ENCODE measurements at places on chromosomes 16 and 17. TPM values are rescaled to one million over a fixed set of nuclear protein-coding genes. Genes with fewer than 3 reads are reported as not detected.

The LGALS9B gene
- total RNA-seq, result not detected

The MYL4 gene
- 0.26 TPM for total RNA-seq

The KRT28 gene
- not detected for total RNA-seq

DNA sequence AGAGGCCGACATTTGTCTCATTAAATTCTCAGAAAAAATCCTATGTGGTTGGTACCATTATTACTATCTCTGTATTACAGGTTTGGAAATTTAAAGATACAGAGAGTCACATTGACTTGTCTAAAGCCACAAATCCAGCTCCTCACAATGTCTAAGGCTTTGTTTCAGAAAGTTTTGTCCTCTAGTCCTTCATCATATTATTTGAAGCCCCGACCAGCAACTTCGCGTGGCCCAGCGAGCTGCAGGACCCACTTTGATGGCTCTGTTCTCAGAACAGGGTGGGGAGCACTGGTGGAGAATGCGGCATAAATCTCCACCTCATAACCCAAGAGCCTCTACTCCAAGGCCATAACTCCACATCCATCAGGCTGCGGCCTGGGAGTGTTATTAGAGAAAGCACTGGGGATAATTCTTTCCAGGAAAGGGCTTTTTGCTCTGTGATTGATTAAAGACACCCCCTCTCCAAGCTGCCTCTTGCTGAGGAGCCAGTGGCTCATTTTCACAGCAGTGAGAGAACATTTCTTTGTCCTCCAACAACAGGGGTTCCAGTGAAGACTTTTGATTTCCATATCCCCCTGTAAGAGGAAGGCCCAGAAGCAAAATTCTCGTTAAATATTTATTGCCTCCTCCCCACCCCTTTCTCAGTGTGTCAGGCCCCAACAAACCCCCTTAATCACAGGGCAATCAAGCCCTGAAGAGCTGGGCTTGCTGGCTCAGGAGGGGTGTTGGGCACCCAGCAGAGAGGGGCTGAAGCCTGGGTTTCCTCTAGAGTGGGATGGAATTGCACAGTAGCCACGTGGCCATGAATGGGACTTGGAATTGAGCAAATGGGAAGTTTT is 113.7 kb upstream of the CDH11 start:
- peak; percentile 64 for DNase-seq

GRCh38 chr17:67293251-67294203 is 48.5 kb upstream of the HELZ start:
- DNase-seq, result peak; percentile 93

DNA sequence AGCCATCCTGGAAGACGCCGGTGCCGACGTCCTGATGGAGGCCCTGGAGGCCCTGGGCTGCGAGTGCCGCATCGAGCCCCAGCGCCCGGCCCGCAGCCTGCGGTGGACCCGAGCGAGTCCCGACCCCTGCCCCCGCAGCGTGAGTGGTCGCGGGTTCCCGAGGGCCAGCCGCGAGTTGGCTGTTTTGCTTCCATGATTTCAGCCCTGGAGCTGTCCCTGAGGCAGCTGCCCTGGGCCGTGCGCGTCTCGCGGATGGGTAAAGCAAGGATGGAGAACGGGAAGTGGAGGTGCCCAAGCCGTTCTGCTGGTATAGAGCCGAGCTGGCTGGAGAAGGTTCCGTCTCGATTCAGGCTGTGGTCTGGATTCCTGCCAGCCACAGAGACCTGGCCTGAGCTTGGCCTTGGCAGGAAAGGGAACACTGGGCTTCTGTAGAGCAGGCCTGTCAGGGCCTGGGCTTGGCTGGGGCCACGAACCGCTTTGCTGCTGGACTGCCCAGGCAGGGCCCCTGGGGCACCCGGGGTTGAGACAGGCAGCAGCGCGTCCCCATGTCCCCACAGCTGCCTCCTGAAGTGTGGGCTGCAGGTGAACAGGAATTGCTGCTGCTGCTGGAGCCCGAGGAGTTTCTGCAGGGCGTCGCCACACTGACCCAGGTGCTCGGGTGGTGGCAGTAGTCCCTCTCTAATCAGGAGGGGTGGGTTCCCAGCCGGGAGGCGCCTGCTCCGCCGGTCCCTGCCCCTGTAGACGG is 941 bp upstream of the MRPS34 start:
- DNase-seq, result no peak

- peak; percentile 99 for DNase-seq
Observed at GRCh38 chr17:7242717-7243452, 636 bp upstream of the GABARAP start.

Measured in H9 (cell line).